ENCODE measurements at places on chromosomes 3 and 15.

DNA sequence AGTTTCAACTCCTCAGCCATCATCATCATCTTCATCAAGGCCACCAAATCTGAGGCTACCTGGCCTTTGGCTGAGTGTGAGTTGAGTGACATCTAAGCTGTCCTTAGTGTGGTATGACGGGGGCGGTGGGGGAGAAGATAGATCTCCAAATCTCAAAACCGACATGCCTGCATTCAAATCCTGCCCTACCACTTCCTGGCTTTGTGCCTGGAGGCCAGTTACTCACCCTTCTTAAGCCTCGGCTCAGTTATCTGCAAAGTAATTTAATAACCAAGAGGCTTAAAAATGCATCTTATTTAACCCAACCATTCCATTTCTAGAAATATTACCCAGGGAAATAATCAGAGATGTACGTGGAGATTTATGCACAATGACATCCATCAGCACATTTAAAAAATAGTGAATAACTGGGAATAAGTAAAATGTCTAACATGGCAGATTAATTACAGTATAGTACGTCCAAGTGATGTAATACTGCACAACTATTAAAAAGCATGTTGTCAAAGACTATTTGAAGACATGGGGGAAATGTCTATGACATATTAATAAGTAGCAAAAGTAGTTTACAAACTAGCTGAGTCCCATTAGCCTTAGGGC is 167.4 kb downstream of the NTRK3 start:
- DNase-seq, result no peak

GRCh38 chr3:95341314-95341713 is 1278.5 kb downstream of the NSUN3 start:
- no peak for DNase-seq

GRCh38 chr3:134086616-134087015 is 56.9 kb upstream of the SLCO2A1 start:
- DNase-seq, result no peak

DNA sequence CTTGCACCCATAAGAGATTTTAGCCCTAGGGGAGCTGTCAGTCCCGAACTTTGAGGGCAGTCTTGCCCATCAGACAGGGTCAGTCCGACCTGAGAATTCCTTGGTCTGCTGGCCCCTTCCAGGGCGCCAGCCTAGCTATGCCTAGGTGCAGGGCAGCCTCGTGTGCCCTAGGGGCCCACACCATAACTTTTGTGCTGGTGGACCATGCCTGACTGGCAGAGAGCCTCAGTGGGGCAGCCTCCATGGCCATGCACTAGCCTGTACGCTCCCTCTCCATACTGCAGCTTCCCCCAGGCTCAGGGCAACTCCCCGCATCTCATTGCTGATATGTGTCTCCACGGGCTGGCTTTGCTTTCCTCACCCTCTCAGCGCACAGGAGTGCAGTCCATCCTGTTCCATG is 835.8 kb upstream of the ALCAM start:
- no peak for DNase-seq

DNA sequence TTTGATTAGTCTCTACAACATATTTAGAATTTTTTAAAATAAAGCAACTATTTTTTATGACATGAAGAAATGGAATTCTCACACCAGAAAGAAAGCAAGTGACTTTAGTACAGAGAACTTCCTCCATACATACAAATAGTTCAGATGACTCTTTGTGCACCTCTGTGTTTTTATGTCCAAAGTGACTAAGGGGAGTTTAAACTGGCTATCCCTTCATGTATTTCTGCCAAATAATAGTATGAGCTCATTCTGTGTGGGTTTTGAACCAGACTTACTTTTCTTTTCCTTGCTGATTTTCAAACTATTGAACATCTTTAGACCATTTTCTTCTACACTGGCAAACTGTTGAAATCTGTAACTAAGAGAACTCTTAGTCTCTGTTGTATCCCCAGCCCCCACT is 196.3 kb downstream of the EPHA3 start:
- DNase-seq, result no peak

DNA sequence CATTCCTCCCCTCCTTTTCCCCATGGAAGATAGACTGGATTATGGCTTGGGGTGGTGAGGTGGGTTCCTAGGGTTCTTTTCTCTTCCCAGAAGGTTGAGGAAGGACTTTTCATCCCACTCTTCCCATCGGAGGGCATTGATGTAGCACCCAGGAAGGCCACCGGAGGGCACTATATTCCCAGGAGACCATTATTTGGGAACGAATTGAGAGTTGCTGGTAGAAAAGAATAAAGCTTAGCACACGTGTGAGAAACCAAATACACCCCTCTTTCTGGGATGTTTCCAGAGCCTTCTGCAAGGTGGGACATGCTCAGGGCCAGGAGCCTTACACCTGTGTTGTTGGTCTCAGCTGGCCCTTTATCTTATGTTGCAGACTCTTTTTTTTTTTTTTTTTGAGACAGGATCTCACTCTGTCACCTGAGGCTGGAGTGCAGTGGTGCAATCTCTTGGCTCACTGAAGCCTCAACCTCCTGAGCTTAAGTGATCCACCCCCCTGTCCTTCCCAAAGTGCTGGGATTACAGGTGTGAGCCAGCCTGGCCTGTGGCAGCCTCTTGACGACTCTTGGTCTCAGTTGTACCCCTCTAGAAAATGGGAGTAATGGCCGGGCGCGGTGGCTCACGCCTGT is 6.3 kb upstream of the CDC25A start:
- peak; percentile 74 for DNase-seq

- no peak for DNase-seq
These were observed 125.7 kb downstream of the SV2B start for GRCh38 chr15:91225741-91226140.

DNA sequence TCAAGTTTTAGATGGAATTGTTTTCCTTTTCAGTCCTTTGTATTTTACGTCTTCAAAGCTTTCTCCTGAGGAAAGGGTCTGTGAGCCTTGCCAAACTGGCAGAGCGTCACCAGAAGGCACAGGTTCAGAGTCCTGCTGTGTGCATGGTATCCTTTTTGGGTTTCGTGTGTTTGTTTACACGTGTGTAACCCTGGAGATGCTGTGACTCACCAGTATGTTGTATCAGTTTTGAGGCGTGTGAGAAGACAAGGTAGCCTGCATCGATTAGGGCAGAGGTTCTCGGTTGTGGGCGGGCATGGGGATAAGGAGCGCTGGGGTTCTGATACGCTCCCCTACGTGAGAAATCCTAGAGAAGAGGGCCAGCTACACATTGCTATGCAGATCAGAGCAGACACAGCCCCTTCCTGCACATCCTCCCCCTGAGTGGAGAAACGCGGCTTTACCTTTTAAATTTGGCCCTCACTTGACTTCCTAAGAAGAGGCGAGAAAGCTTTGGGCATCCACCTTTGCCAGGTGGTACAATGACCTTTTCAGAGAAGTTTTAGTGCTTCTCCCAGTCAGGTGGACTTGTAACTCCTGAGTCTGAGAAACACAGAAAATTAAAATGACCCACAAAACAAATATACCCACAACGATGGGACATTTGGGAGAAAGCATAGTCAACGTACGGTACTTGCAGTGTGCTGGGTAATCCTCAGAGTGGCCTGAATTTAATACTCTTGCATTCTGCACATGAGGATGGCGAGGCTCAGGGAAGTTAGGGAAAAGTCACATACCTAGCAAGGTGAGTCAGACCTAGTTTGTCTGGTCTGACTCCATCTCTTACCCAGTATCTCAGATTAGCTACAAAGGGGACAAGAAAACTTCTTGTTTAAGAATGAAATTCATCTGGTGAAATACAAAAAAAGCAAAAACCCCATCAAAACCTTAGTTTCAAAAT is 38.1 kb downstream of the TRAK1 start:
- no peak for DNase-seq

All from frontal cortex (tissue), 4 donors.